ENCODE measurements at places on chromosomes 2 and 18. TPM values are rescaled to one million over a fixed set of nuclear protein-coding genes. Genes with fewer than 3 reads are reported as not detected.

COL4A4 gene
- 9.8 TPM for total RNA-seq

TNS1 gene
- 783 TPM for total RNA-seq

EPB41L5 gene
- total RNA-seq = 9.3 TPM

MPP4 gene
- total RNA-seq = not detected

CPLX4 gene
- total RNA-seq = not detected

FSIP2 gene
- 0.20 TPM for total RNA-seq

CYP1B1 gene
- total RNA-seq = 16.9 TPM

KANSL1L gene
- total RNA-seq = 17.4 TPM

G6PC2 gene
- total RNA-seq = not detected

SOS1 gene
- 26.0 TPM for total RNA-seq

SERPINB2 gene
- not detected for total RNA-seq

UGT1A8 gene
- not detected for total RNA-seq

Data from left ventricle myocardium superior (tissue), 1 donor.